ENCODE measurements at places on chromosomes 16 and 17.

- no peak for DNase-seq
These were observed 430 bp downstream of the HAPSTR1 start for GRCh38 chr16:9091867-9092281.

GRCh38 chr17:43467981-43468581 is 15.7 kb upstream of the DHX8 start:
- no peak for DNase-seq

DNA sequence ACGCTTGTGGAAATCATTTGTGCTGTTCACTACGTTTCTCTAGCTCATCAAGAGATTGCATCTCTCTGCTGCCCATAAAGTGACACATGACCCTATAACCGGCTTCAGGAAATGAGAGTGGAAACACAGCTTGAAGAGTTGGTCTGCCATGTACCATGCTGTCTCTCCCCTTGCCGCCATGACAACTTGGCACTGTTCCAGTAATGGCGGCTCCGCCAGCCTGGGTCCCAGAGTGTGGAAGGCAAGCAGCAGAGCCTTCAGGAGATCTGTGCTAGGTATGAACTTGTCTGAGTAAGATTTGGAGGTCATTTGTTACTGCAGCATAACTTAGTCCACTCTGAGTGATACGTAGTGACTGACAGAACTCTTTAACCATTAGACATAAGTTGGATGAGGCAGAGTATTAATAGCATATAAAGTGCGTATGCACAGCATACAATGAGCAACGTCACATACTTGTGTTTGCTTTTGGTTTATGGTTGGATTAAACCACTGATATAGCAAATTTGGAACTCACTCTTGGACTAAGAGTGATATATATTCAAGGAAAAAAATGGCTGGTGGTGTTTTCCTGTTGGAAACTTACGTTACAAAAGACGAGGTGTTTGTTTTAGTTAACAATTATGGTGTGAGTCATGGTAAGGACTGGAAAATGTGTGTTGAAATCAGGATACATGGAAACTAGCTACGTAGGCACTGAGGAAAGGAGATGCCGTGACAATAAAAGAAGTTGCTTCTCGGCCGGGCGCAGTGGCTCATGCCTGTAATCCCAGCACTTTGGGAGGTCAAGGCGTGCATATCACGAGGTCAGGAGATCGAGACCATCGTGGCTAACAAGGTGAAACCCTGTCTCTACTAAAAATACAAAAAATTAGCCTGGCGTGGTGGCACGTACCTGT is 24.4 kb upstream of the PMP22 start:
- no peak for DNase-seq

DNA sequence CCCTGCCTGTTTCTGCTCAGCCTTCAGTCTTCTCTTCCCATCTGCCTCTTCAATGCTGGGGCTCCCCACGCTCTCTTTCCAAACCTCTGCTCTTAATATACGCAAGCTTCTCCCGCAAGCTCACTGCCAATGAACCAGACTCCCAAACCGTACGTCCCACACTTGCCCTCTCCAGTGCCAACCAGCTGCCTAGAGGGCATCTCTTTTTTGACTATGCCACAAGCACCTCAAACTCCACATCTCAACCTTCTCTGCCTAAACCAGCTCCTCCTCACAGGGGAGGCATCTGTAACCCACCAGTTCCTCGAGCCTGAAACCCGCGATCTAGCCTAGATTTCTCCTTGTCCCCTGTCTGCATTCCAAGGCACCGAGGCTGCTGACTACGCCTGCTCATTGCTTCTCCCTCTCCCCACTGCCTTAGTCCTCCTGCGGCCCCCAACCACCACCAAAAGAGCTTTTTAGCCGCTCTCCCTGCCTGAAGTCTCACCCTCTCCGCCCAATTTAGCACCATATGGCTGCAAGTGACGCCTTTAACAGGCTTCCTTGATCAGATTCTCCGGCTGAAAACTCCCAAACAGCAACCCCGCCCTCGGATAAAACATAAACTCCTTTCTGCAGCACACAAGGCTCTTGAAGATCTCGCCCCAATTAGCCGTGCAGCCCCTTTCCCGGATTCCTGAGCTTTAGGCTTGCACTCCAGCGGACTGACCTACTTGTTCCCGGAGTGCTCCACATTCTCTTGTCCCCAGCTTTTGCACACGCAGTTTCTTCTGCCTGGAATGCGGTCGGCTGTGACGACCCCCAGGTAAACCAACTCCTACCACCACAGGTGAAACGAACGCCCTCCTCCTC is 1.5 kb downstream of the GGA2 start:
- no peak for DNase-seq

DNA sequence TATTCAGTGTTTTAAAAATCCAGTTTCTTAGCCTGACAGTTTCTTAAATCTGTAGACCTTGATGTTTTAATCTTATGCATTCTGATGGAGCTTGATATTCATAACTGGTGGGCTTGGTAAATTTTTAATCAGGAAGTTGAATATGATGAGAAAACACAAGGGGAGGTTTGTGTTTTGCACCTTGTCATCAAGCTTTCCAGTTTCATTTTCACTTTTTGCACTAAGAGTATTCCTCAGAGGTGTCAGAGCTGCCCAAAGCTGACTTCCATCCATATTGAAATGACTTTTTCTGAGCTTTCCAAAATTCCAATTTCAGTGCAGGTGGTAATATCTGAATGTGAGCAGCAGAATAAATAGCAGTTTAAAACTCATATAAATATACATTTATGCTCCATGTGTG is 555.0 kb upstream of the RBFOX1 start:
- no peak for DNase-seq

DNA sequence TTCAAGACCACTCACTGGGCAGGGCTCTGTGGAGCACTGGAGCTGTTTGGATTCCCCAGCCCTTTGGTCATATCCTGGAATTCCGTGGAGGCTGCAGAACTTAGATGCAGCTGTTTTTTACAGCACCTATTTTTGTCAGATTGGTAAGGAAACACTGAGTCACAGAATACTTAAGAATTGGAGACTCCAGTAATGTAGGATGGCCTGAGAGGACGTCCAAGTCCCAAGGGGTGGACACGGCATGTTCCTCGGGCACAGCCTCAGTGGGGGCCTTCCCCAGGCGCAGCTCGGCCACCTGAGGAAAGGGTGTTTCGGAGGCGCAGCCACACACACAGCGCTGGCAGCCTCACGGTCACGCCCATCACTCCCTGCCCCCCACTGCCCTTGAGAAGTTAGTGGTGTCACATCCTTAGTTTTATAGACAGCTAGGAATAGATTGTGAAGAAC is 14.8 kb downstream of the PLD6 start:
- DNase-seq, result no peak

DNA sequence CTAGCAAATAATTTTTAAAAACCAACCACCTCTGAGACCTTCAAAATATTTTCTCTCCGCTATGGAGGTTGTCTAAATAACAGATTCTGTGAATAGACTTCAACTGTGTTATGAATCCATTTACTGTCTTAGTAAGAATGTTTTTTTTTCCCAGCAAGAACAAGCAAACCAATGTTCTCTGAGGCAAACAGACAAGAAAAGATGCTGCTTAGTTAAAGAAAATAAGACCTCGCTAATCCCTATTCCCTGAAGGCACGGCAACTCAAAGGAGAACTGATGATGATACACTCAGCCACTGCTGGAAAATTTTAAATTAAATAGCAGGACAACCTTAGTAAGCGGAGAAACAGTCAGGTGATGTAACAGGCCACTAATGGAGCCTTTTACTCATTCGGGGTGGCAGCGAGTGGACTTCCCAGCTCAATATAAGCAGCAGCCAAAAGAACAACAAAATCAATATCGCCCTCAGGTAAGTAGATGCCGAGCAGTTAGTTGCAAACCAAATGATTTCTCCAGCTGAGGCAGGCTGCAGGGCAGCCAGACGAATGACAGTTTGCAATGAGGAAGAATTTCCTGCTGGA is 81.8 kb downstream of the CPPED1 start:
- no peak for DNase-seq

GRCh38 chr16:67040166-67040565 is 11.2 kb downstream of the CBFB start:
- no peak for DNase-seq

GRCh38 chr16:85384833-85385462 is 228.2 kb upstream of the GSE1 start:
- no peak for DNase-seq

- DNase-seq, result no peak
These were observed 120.9 kb upstream of the CPHXL start for GRCh38 chr16:75847172-75847571.

DNA sequence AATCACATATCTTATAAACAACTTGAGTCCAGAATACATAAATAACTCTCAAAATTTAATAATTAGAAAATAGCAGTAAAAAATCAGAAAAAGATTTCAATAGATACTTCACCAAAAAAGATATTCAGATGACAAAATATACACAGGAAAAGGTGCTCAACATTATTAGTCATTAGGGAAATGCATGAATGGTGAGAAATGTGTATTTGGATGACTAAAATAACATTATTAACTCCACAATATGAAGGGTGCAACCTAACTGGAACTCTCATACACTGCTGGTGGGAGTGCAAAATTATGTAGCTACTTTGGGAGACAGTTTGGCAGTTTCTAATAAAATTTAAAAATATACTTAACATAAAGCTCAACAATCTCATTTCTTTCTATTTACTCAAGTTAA is 262.3 kb upstream of the AXIN2 start:
- no peak for DNase-seq

- no peak for DNase-seq
These were observed 119.2 kb upstream of the C17orf78 start for GRCh38 chr17:37256627-37257026.

DNA sequence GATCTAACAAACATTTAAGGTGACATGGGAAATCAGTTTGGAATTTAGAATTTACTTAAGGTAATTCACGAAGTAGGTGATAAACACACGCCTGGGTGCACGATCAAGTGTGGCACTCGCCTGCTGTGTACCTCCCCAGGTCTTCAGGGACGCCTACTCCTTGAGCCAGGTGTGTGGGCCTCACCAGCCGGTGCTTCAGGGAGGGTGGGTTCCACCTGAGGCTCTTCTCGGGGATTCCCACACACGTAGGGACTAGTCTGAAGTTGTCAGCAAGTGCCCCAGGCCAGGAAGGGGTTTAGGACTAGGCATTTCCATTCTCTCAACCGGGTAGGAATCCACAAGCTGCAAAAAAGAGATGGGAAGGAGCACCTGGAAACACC is 9.8 kb upstream of the NAT9 start:
- no peak for DNase-seq

GRCh38 chr17:73943416-73944110 is 259.9 kb upstream of the RPL38 start:
- DNase-seq, result no peak

DNA sequence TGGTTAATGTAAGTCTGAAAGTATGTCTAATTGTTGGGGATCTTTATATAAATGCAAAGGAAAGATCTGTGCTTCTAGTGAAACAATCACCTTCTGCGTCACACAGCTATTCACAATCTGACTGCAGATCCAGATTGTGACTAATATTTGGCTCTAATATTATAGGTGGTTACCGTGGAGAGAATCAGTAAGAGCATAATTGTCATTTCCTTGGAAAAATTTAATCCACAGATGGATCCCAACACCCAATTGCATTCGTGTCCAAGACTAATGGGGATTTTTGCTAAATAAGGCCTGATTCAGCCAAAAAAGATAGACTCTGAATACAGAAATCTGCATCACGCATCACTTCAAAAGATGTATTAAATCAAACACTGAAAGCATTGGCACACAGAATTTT is 2.7 kb upstream of the KCNJ2 start:
- DNase-seq, result no peak

- no peak for DNase-seq
These were observed 65.7 kb upstream of the LRRC37A3 start for GRCh38 chr17:64984851-64985521.

- no peak for DNase-seq
These were observed 335.2 kb downstream of the SEC14L1 start for GRCh38 chr17:77476006-77476405.

- peak; percentile 73 for DNase-seq
These were observed 1.1 kb downstream of the GLIS2 start for GRCh38 chr16:4316864-4317531.

- DNase-seq, result no peak
These were observed at the start of gene CCL1 for GRCh38 chr17:34363183-34363661. Gene CCL1 (minus strand): TSS chr17:34363233. CDS start chr17:34363161, 72 bp downstream.

DNA sequence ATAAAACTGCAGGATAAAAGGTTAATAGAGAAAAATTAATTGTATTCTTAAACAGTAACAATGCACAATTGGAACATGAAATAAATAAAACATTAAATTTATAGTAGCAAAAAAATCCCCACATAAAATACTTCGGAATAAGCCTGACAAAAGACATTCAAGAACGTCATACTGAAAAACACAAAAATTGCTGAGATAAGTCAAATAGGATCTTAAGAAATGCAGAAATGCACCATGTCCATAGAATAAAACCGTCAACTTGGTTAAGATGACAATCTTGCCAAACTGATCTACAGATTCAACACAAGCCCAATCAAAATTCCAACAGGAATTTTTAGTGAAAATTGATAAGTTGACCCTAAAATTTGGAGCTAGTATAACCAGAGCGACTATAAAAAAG is 76.6 kb downstream of the TBC1D16 start:
- DNase-seq, result no peak

- DNase-seq, result no peak
These were observed 769 bp downstream of the KIF2B start for GRCh38 chr17:53823341-53824050.

DNA sequence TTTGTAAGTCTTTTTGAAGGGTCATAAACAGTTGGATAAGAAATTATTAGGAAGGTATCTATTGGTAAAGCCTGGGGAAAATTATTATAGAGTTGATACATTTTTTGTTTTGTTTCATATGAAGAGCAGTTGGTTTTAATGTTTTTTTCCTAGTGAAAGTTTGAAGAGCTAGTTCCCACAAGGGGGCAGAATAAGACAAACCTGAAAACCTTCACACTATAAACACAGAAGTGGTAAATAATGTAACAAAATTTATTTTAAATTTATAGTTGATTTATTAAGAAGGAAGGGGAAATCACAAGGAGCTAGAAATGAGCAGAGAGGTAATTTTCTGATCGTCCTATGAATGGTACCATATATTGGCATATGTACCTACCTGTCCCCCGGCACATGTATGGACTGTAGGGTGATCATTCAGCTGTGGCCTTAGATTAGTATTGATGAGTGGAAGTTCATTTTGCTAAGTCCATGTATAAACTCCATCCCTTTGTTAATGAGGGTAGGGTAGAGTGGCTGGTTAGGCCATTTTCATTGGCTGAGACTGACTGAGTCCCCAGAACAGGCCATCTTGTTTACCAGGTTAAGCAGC is 116.3 kb downstream of the TANC2 start:
- DNase-seq, result no peak

- DNase-seq, result no peak
These were observed 32.9 kb downstream of the MAP2K4 start for GRCh38 chr17:12053552-12053951.

DNA sequence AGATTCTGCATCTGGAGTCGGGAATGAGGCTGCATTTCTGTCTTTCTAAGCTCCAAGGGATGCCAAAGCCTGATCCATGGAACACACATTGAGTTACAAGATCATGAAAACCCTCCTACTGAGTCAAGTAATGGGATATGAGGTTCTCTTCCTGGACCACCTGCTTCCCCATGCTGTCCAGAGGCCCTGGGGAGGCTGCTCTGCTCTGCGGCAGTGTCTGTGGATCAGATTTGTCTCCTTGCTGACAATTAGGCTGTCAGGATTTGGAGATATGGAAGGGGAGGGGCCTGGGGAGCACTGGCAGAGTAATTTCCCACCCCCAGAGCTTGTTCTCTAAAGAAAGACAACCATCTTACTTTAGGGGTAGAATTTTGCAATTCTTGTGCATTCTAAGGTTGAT is 33.0 kb downstream of the C16orf95 start:
- no peak for DNase-seq
